ENCODE measurements at places on chromosomes 12 and 14.

DNA sequence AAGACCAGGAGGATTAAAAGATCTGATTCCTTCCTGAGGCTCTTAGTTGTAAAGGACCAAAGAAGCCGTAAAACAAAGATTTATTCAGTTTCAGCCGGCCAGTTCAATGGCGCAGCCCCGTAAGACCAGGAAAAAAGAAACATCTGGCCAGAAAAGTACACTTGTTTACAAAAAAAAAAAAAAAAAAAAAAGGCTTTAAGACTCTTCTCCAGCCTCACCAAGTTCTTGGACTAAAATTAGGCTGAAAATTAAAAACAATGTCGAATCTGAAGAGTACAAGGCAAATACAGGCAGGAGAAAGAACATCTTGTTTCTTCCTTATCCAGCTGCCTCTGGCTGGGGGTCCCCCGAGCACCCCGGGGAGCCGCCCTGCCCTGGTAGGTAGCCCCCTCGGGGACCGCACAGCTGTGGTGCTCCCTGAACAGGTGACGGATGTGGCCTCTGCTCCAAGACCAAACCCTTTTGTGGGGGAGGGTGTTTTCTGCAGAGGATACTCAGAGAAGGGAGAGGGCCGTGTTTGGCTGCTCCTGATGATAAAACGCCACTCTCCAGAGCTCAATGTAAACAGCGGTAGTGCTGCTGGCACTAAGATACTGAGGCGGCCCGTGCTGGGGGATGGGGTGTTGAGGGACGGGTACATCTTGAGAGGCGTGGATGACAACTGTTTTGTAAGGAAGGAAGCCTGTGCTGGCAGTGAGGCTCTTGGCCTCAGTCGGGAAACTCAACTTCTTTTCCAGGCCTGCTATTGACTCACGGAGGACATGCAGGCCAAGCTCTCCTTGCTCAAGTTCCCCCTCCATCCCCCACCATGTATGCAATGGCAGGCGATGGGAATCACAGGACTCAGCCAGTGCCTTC, 201.0 kb upstream of the DIO3 start:
- DNase-seq, result no peak

DNA sequence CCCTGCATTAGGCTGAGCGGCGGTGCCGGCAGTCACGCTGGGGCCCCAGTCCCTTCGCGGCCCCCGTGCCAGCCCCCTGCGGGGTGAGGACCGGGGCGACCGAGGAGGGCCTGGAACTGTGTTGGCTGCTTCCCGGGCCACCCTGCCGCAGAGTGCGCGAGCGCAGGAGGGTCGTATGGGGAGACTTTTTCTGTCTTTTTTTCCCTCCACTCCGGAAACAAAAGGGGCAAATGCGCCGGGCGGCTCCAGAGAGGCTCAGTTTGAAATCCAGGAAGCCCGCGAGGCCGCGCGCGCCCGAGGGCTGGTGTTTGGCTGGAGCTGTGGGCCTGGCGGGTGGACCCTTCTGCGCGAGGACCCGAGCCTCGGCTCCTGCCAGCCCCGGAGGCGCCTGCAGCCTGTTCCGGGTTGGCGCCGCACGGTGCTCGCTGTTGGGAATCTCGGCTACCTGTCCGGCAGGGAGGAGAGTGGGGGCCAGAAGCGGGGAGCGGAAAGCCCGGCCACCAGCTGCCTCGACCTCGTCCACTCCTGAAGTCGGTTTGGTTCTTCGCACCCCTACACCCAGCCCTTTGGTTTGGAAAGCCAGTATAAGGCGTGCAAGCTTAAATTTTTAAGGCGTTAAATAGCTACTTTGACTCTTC, 638 bp downstream of the PLEKHG3 start:
- no peak for DNase-seq

- no peak for DNase-seq
These were observed 23.6 kb downstream of the RFLNA start for GRCh38 chr12:124318278-124319020.

GRCh38 chr12:121537814-121538698, 42.8 kb downstream of the KDM2B start:
- DNase-seq, result no peak

DNA sequence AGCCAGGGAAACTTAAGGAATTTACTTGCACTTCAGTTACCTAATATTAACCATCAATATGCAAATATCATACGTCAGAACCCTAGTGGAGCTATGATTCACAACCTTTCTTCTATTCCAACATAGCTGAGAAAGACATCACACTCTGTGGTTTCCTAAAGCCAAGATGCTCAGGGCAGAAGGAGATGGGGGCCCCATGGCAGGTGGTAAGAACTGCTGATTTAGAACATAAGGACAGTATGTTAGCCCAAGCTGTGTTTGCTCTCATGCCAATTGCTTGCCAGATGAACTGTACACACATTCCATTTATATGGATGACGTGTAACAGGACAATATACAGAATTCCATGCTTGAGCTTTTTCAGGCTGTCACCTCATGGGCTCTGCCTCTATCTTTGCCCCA, 34.6 kb downstream of the HECTD4 start:
- peak; percentile 49 for DNase-seq

DNA sequence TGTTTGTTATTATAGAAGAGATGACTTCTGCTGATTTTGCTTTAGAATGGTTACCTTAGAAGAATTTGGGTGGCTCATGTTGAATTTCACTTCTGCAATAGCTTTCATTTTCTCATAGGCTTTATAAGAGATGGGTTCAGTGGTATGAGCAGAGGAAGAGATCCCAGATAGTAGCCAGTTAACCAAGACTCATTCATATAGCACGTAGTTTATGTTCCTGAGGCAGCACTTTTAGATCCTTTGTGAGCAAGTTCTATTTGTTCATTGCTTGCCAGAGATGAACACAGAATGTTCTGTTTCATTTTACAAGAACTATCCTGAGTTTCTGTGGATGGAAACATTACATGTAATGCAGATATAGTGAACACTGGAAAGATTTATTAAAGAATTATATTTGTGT, 32.2 kb downstream of the RAB21 start:
- DNase-seq, result no peak

- peak; percentile 92 for DNase-seq
These were observed 440.6 kb upstream of the CCDC196 start for GRCh38 chr14:66045572-66046021.

- DNase-seq, result peak; percentile 66
These were observed 41.6 kb upstream of the CAPRIN2 start for GRCh38 chr12:30796313-30796780.
